ENCODE measurements at places on chromosomes 5 and 9.

- DNase-seq: no peak
Observed at GRCh38 chr5:140978260-140978659, 12.0 kb downstream of the PCDHAC2 start.

GRCh38 chr9:96304230-96304629 is 2.3 kb upstream of the HSD17B3 start:
- DNase-seq: no peak

DNA sequence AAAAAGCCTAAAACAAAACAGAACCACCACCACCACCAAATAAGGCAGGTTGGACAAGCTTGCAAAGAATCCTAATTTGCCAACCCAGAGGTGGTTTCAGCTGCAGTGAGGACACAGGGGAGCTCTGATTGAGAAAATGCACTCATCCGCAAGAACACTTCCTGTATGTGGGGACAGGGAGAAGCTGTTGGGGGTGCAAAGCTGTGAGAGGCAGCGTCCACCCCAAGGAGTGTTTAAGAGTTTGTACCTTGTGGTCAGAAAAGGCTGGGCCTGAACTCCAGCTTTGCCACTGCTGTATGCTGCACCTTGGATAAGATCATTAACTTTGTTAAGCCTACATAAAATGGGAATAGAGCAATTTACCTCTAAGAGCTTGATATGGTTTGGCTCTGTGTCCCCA is 511.7 kb downstream of the BNC2 start:
- DNase-seq: no peak

DNA sequence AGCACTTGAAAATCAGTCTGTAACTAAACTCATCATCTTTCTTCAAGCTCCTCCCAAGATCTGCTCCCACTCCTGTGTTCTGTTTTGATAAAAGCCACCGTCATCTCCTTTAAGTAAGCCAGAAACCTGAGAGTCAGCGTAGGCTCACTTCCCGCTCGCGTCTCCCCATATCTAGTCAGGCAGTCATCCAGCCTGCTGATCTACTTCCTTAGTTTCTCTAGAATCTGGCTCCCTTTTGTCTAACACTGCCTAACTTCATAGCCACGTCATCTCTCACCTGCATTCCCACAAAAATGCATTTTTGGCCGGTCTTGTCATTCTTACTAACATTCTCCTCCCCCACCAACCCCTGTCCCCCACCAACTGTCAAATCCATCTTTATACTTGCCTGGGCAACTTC is 3.0 kb upstream of the TJP2 start:
- DNase-seq: no peak

GRCh38 chr5:39264528-39264927 is 45.2 kb upstream of the FYB1 start:
- no peak for DNase-seq

GRCh38 chr5:63008195-63008594 is 429.6 kb downstream of the LRRC70 start:
- no peak for DNase-seq

GRCh38 chr5:155402927-155403640 is 389.5 kb downstream of the KIF4B start:
- no peak for DNase-seq

- DNase-seq: no peak
Observed at GRCh38 chr9:41229408-41230401, 40.6 kb upstream of the ZNG1F start.

DNA sequence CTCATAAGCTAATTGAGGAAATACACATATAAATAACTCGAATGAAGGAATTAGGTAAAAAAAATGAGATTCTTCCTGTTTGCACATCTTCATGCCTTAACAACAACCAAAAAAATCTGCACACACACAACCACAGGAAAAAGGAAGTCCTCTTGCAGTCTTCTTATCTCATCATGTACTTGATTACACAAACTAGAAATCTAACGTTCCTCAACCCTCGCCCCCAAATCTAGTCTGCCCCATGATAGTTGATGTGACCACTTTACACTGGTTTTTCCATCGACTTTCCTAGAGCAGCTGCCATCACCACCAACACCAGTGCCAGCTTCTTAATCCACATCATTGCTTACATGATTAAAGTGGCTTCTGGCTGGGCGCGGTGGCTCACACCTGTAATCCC is 31.2 kb upstream of the RNU6ATAC start:
- DNase-seq: no peak

- DNase-seq: no peak
Observed at GRCh38 chr5:116581910-116582309, 7.3 kb upstream of the SEMA6A start.

DNA sequence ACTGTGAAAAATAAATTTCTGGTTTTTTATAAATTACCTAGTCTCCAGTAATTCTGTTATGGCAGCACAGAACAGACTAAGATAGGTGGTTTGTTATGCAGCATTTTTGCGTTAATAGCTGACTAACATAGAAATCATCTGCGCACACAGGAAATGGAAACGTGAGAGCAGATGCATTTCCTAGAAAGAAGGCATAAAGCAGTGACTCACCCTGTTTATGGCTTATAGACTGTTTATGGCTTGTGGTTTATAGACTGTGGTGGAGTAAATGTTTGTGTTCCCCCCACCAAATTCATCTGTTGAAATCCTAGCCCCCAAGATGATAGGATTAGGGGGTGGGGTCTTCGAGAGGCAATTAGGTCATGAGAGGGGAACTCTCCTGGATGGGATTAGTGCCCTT is 18.3 kb upstream of the OSMR start:
- DNase-seq: no peak

DNA sequence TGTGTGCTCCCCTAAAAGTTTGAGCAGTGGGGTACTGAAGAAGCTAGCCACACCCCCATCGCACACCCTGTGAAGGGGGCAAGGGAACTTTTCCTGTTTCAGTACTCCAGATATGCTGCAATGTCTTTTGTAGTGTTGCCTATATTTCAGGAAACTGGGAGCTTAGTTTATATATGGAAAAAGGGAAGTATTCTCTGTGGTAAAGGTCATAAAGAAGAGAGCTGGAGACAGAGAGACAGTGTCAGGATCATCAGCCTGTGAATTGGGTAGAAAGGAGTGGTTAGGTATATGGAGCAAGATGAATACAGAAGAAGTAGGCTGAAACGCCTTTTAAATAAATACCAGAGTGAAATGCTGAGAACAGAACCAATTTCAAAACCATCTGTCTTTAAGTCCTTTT is 82.2 kb upstream of the C9orf72 start:
- DNase-seq: no peak

DNA sequence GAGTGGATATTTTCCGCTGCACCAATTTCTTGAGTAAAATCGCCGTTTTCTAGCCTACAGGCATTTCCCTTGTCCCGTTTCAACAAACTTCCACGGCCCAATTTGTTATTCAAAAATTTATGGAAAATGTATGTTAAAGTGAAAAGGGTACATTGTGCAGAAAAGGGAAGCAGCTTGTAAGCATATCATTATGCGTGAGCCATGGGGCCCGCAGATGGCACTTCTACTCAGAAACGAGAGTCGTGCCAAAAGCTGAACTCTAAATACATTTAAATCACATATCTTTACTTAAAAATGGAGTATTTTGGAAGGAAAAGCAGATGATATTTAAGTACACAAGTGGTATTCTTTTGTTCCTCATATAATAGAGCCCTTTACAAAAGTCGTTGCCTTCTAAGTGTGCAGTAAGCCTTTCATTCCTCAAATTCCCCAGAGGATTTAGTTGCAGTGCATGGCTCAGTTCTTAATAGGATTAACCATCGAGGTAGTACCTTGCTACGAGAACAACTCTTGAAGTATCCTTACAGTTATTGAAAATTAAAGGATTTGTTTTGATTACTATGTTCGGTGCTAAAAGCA is 1227.2 kb upstream of the WWC1 start:
- no peak for DNase-seq

DNA sequence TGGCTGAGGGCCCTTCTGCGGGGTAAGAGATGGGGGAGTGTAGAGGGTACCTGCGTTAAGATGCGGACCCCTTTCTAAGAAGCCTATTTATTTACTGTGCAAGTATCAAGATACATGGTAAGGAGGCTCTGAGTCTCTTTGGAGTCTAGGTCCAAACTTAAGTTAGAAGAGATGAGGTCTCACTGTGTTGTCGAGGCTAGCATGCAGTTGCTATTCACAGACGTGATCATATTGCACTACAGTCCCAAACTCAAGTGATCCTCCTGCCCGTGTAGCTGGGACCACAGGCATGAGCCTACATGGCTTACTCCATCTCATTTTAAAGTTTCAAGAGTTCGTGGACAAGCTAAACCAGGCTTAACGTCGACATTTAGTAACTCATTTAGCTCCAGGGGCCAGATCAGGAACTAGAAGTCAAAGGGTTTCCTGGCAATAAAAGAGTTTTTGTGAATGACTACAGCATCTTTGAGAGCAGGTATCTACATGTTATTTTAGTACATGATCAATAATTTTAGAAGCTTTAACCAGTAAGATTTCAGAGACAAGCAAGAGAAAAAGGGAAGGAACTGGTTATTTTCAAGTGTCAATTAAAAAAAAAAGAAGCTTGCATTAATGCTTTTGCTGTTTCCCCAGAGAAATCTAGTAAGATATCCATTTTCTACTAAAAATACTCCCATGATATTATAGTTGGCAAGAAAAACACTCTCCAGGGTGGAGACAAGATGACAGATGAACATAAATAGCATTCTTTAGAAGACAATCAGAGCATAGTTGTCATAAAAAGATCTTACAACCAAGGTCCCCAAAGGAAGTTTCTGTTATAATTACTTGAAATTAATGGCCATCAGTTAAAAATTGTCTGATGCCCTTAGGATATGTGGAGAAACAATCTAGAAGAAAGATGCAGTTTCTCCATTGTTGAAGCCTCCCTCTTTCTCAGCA is 141.3 kb downstream of the SCAMP1 start:
- no peak for DNase-seq

DNA sequence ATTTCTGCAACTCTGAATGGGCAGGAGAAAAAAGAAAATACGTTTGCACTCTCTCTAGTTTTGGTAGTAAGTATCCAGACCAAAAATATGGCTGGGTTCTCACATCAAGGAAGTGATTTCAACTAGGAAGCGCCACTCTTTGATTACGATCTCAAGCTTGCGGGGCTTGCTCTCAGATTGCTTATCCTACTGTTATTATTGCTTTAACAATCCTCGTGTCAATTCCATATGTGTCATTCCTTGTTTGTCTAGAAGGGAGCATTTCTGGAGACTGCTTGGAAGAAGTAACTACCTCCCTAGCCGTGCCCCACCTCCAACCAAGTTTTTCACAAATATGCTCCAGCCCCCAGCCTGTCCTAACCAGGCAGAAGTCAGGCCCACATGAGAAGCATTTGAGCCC is 3.5 kb downstream of the PRUNE2 start:
- no peak for DNase-seq

GRCh38 chr5:179769271-179769670 is 24.5 kb upstream of the LTC4S start:
- no peak for DNase-seq

DNA sequence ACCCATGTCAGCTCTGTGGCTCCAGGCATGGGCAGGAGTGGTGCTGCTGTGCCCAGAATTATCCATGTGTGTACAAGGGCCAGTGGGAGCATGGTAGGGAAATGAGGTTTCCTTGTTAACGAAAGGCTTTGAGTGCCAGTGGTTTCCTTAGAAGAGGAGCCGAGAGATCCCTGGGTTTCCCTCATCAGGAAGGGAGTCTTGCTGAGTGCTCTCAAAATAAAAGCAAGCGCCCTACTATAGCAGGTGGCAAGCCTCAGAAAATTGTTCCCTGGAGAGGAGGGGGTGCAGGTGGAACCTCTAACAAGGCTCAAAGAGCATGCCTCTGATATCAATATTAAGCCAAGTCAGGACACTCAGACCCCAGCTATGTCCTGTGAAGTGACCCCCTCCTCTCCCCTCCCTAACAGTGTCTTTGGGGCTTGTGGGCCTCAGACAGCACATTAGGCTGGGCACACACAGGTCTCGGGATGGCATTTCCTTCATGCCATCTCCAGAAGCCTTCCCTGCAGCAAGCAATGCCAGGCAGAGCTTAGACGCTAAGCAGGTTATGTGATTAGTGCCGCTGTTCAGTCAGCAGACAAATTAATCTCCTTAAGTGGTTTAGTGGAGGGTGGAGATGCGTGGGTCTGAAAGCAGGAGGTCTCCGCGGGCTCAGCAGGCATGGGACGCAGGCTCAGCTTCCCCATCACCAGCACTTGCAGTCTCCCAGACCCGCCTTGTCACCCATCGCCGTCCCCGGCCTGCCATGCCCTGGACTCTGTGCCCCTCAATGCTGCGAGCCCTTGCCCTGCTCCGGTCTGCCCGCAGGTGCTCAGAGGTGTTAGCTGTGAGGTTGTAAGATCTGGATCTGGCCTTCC is 60.0 kb upstream of the RARS1 start:
- no peak for DNase-seq

DNA sequence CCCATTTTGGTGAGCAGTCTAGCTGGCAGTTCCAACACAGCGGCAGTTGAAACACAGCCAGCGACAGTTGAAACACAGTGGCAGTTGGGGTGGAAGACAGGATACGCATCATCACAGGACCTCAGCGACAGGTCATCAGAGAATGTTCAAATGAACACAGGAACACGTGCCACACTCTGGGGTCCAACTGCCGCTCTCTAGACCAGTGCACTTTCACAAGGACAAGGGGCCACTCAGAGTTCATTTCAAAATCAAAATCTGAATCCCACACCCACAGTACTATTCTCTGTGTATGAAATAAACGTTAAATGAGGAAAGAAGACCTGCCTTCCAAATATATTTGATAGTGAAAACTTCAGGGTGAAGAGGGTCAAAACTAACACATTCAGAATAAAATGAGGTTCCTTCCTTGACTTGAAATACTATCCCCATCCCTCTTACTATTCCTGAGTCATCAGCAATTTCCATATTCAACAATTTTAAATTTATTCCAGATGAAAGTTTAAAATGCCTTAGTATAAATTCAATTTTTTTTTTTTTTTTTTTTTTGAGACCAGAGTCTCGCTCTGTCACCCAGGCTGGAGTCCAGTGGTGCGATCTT is 53.0 kb upstream of the SIMC1 start:
- DNase-seq: no peak

- DNase-seq: no peak
Observed at GRCh38 chr5:131536211-131536826, 98.7 kb downstream of the RAPGEF6 start.

- DNase-seq: no peak
Observed at GRCh38 chr5:34484216-34484920, 171.8 kb upstream of the RAI14 start.

DNA sequence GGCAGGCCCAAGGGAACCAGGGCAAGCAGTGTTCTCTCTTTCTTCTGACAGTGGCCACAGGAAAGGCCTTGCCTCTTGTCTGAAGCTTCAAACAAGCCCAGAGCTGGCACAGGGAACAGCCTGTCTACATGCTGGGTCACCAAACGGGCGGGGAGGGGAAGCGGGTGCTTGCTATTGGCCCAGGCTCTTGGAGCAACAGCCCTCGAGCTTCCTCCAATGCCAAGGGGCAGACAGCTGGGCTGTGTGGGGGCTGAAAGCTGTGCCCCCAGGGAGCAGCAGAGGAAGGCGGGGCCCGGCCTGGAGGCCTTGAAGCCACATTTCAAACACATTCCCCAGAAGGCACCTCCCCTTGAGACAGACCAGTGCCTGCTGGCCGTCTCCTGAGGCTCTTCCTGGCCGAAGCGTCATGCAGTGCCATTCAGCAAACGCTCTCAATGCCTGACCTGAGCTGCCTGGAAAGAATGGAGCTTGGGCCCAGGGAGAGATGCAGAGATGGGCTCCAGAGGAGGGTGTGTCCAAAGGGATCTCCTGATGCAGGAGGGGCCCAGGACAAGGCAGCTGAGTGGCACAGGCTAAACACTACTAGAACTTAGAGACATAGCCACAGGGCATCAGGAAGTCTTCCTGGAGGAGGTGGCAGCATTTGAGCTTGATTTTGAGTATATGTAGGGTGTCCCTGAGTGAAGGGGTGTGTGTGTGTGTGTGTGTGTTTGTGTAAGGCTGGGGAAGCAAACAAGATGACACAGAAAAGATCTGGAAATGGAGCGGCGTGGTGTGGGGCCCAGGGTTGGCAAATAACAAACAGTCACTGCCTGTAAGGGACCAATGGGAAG is 2.5 kb downstream of the FIBCD1 start:
- no peak for DNase-seq

All from stimulated activated CD8-positive, alpha-beta memory T cell treated with anti-CD3 and anti-CD28 coated beads, Interleukin-7, amount 100 ng/mL, for 1 hour (primary cell).